HCEC 1CT (cell line): ENCODE measurements at places on chromosomes 3 and 15.

DNA sequence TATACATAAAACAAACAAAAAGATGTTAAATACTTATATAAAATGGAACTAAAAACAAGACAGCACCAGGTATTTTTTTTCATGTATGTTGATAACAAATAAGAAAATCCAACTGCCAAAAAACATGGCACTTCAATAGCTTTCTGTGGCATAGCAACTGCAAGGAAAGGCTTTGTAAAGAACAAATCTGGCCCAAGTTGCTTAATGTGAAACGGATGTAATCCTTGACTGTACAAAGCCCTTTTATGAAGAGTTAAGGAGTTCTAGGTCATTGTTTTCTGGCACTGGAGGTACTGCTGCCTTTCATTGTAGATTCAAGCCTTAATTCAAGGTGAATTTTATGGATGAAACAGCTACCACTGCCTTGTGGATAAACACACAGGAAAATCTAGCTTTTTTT, 68.8 kb upstream of the SLC12A8 start:
- no peak for DNase-seq

DNA sequence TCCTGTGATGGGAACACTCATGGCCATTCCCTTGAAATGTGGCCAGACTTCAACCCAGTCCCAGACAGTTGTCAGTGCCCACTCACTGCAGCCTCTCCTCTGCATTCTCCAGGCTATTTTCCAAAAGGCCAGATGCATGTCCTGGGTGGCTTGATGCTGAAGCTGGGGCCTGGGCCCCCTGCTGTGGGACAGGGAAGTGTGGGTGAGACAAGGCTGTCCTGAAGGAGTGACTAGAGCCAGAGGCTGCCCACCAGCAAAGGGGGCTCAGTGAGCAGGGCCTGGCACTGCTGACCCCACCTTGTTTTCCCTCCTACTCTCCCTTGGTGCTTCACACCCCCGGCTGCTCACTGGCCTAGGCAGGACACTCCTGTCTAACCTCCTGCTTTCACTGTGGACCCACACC, 11.9 kb downstream of the CISH start:
- no peak for DNase-seq

GRCh38 chr3:122257644-122258364, 67.2 kb upstream of the CSTA start:
- no peak for DNase-seq

- no peak for DNase-seq
These were observed 357.1 kb upstream of the CFAP20DC start for GRCh38 chr3:59406943-59407342.

- DNase-seq, result no peak
These were observed 143.3 kb upstream of the IGF1R start for GRCh38 chr15:98504998-98505397.

GRCh38 chr3:108001457-108001856, 89.4 kb downstream of the CD47 start:
- DNase-seq, result no peak

DNA sequence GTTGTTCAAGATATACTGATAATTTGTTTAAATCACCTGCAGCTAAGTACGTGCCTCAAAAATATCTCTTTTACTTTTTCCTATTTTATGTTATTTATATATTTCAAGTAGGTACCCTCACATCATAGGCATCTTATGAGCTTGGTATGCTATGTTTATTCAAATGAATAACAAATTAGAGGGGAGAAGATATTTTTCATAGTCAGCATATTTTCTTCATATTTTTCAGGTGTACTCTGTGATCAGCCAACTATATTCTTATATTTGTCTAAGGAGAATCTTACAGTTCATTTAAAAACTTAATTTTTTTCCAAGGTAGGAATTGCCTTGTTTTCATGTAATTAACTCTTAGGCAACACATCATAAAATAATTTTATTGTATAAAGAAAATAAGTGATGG, 421.1 kb upstream of the GRM7 start:
- no peak for DNase-seq

DNA sequence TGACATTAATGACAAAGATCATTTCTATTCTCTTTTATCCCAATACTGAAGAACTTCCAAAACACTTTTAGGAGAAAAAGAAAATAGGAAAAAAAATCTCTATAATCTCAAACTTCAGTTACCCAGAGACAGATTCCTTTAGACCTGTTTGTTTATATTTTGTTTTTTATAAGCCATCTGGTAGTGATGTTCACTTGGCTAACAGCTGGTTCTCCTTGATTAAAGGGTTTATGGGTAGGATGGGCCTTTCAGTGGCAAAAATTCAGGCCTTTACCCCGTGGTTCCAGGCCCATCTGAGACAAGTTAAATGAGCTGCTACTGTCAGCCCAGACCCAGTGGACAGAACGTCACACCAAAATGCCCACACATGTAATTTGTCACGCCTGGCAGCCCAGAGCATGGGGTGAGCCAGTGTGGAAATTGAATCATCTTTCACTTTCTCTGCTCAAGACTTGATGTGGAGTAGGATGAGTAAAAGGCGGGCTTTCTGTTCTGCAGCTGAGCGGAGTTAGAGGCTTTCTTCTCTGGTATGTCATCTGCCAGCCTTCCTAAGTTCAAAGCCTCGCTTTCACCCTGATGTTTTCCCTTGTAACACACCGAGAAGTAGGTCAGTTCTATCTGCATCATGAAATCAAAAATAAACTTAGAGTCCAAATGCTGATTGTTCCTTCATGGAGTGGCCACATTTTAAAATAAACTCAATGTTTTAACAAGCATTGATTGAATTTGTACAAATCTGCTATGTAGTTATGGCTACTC, 62.5 kb upstream of the SKOR1 start:
- no peak for DNase-seq

GRCh38 chr3:171396048-171396447, 64.2 kb downstream of the TNIK start:
- DNase-seq, result peak; percentile 67

GRCh38 chr15:57019496-57020160, 101.2 kb downstream of the TCF12 start:
- DNase-seq, result no peak

GRCh38 chr3:127661600-127661999, 11.2 kb upstream of the ABTB1 start:
- DNase-seq, result no peak

- no peak for DNase-seq
These were observed 134.6 kb downstream of the SLC25A26 start for GRCh38 chr3:66355394-66355793.

DNA sequence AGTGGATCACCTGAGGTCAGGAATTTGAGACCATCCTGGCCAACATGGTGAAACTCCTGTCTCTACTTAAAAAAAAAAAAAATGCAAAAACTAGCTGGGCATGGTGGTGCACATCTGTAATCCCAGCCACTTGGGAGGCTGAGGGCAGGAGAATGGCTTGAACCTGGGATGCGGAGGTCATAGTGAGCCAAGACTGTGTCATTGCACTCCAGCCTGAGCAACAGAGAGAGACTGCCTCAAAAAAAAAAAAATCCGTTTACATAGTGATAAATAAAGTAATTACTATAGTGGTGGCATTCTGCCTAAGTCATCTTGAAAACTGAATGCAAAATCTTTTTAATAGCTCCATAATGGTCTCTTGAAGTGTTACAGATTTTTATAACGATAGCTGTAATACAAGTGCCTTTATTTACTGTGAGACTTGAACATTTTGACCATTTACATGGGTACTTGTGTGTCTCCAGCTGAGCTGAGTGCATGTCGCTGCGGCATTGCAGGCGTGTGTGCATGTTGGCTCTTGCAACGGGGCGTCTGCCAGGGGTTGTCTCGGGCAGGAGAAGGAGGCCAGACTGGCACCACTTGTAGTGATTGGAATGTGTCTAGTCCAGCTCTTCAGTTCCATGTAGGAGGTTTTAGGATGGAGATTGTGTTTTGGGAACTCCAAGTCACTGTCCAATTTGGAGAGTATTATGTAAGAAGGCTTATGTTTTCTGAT, 111.9 kb downstream of the IGF1R start:
- no peak for DNase-seq

GRCh38 chr3:20361000-20361399, 175.0 kb upstream of the SGO1 start:
- no peak for DNase-seq

GRCh38 chr3:17583530-17583929, 158.9 kb downstream of the TBC1D5 start:
- no peak for DNase-seq

- peak; percentile 88 for DNase-seq
These were observed 62.6 kb upstream of the SLC2A2 start for GRCh38 chr3:171088964-171089754.

DNA sequence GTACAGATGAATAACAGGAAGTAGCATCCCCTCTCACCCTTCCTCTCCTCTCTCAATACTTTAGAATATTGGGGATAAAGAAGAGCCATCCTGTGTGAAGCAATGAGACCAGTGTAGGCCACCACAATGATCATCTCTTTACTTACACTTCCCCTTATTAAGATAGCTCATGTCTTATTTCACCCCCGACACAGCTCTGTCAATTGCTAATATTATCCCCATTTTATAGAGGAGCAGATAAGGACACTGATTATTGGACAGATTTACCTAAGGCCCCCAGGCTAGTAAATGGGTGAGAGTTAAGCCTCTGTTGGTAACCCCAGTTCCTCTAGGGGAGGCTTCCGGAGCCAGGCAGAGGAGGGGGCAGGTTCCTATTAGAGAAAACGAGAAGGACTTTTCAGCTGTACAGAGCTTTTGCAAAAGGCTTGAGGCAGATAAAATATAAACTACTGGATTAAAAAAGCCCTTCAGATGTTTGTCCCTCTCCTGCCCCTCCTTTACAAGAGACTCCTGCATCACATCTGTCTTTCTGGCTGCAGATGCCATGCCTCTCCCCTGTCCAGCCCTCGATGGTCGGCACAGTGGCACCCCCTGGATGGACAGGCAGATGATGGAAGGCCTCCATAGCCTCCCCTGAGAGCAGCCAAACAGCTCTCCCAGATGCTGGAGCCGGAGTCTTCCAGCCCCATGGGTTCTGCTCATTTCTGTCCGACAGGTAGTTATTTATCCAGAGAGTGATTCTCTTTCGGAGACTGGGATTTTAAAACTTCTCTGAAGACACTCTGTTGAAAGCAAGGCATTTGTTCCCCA, 49.4 kb upstream of the LCTL start:
- DNase-seq, result no peak

DNA sequence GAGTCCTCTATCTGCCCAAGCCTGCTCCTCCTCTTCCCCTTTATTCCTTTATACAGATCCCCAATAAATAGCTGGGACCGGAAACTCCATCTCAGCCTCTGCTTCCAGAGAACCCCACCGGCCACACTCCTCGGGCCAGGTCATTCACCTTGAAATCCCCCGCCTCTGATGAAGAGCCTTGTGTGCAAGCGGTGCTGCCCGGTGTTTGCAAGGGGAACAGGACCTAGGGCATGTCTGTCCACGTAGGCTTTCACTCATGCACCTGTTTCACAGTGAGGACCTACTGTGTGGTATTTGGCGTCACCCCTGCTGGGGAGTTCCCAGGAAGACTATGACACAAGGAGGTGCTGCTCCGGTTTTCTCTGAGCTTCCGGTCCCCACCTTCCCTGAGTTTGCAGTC, 54.0 kb downstream of the WNT7A start:
- no peak for DNase-seq

GRCh38 chr3:71542521-71543370, 40.8 kb downstream of the FOXP1 start:
- DNase-seq, result peak; percentile 87

DNA sequence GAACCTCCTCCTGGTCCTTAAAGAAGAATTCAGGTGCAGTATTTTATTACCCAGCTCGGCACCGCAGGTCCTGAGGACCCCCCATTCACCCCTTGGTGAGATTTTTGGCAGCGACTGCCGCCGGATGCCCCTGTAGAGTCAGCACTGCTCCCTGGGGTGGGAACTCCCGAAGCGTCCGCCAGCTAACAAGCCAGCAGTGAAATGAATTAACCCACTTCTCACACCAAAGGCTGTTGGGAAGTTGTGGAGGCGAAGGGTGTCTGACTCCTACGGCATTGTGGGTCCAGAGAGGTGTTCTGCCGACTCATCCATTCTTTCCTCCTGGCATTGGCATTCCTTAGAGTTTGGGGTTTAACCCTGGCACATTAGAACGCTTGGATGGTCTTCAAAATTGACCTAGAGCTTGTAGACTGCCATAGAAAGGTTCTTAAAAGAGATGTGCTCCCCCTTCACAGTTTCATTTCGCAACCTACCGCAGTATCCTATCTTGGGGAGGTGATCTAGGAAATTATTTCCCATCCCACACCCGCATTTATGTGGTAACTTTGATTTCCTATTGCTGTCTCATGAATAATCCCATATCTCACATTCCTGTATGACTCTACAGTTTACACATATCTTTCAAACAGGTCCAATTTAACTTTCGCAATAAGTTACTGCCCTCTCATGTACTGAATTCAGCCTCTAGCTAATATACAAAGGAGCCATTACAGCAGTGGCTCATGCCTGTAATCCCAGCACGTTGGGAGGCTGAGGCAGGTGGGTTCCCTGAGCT, 879 bp upstream of the EIF5A2 start:
- DNase-seq, result peak; percentile 98
